ENCODE measurements at places on chromosomes 6 and 20.
A peak's percentile ranks its signal among the peaks of the same experiment; 100 is the strongest.

DNA sequence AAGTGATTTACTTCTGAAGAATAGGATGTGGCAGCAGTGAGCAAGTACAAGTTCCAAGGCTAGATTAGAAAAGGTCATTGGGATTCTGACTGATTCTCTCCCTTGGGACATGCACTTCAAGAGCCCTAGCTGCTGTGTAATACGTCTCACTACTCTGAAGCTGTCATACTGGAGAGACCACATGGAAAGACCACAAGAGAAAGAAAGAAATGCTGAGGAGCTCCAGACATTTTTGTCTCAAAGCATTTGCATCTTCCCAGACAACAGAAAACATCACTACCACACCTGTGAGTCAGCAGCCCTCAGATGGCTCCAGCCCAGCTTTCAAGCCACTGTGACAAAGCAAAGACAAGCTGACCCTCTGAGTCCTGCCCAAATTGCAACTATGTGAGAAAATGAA, 20.7 kb downstream of the TENT5A start:
- DNase-seq, result no peak

DNA sequence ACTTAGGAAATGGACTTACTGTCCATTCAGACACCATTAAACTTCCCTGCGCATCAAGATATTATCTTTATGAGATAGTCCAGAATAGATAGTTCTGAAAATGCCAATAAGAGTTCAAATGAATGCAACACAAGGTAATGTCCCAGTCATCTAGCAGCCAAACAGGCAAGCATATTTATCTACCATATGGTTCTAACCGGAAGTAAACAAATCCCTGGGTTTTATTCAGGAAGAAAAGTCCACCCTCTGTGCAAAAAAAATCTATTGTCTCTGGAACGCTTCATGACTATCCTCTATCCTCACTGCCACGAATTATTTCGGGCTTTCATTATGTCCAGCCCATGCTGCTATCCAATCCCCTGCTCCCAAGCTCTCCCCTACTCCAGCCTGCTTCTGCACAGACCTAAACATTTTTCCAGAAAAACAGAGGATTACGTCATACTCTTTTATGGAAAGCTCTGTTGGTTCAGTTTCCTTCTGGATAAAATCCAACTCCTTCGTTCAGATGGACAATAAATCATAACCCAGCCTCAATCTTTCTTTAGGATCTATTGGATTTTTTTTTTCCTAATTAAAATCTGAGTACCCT, 11.4 kb downstream of the PPIL6 start:
- no peak for DNase-seq

DNA sequence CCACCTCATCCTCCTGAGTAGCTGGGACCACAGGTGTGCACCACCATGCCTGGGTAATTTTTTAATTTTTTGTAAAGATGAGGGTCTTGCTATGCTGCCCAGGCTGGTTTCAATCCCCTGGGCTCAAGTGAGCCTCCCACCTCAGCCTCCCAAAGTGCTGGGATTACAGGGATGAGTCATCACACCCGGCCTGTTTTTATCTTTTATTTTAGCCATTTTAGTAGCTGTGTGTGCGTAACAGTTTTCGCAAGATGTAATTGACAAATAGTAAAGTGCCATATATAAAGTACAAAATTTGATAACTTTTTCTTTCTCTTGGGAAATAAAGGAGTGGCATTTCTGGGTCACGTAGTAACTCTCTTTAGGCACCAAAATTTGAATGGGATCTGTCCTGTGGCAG, 21.4 kb downstream of the SNAI1 start:
- DNase-seq, result no peak

- DNase-seq, result no peak
Observed at GRCh38 chr6:139277587-139277986, 14.2 kb downstream of the TXLNB start.

DNA sequence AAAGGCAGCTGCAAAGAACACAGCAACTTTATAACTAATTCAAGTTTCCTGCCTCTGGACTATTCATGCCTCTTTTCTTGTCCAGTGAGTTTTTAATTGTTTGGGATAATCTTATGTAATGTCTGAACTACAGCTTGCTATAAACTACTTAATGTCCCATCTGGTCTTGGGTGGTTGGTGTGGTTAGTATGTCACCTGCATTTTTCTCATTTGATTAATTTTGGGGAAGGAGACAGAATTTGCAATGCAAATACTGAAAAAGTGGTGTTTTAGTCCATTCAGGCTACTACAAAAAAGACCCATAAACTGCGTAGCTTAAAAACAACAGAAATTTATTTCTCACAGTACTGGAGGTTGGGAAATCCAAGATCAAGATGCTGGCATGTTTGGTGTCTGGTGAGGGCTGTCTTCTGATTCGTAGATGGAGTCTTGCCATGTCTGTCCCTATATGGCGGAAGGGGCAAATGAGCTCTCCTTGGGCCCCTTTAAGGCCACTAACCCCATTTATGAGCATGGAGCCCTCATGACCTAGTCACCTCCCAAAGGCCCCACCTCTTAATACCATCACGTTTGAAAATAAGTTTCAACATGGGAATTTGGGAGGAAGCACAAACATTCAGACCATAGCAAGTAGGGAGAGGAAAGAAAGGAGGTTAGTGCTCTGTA, 22.4 kb downstream of the RNF8 start:
- no peak for DNase-seq

GRCh38 chr6:38320843-38321242, 318.9 kb downstream of the BTBD9 start:
- no peak for DNase-seq

DNA sequence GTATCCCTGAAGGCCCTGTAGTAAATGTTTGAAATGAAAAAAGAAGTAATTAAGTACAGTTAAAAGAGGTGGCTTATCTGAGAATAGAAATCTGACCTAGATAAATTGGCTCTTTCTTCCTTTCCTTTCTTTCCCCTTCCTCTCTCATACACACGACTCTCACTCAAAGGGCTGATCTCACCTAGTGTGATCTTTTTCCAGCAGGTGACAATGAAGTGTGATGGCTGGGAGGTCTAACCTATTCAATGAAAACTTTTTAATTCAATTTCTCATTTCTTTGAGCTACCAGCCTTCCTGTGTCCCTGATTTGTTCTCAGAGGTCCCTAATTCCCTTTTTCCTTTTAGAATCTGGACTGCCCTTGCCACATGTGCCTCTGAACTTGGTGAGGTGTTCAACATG, 118.0 kb upstream of the RIMS1 start:
- no peak for DNase-seq

GRCh38 chr20:58479726-58480440, 35.3 kb downstream of the APCDD1L start:
- DNase-seq, result peak; percentile 52

DNA sequence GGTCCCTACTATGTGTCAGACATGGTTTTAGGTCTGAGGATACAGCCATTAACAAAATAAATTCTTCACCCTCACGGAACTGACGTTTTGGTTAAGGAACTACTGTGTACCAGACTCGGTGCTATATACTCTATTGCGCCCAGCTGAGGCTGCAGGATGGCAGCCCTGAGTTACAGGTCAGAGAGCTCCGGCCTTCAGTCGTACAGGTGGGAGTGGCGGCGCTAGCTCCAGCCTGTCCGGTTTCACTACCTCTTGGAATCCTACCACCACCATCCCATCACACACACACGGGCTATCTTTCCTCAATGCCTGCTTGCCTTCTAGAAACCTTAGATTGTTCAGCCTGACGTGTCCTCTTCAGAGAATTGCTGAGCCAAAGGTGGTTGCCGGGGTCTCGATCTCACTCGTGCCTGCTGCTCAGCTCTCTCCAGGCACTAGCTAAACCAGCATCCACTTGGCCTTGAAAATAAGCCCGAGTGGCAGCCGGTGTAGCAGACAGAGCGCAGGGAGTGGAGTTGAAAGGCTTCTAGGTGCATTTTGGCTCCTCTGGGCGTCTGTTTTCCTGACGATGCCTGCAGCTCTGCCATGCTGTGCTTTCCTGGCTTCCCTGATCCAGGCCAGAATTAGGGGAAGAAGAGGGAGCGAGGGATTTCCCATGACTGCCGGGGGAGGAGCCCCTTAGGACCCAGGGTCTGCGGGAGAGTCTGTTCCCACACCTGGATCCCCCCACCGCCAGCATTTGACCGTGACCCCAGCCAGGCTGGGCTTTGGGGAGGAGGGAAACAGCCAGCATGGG, 1.1 kb upstream of the TCF15 start:
- no peak for DNase-seq

DNA sequence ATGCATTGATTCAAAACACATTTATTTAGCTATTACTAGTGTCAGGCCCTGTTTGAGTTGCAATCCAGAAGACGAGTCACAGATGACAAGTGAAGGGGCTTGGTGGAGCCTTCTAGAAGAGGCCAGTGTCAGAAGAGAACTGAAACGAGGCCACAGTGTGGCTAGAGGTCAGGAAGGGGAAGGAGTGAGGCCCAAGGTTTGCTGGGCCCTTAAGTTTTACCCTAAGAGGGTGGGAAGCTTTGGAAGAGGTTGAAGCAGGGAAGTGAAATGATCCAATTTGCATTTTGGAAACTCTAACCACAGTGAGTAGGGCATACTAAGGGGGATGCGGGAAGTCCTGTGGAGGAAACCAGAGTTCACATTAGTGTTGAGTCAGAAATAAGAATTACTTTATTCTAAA, 25.0 kb downstream of the TTK start:
- no peak for DNase-seq

DNA sequence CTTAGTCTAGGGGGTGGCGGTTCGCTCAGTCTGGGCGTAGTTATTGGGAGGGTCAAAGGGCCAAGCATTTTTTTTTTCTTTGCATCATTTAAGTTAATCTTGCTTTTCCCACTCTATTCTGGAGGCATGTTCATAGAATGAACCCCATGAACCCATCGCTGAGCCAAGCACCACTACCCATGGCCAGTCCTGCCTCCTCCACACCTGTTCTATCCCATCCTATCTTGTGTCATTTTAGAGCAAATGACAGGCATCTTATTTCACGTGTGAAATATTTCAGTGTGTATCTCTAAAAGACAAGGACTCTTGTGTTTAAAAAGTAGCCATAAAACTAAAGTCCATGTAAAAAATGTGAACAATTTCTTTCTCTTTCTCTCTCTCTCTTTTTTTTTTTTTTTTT, 13.9 kb downstream of the SRC start:
- no peak for DNase-seq

- no peak for DNase-seq
Observed at GRCh38 chr6:162442687-162443086, 284.9 kb downstream of the PRKN start.

DNA sequence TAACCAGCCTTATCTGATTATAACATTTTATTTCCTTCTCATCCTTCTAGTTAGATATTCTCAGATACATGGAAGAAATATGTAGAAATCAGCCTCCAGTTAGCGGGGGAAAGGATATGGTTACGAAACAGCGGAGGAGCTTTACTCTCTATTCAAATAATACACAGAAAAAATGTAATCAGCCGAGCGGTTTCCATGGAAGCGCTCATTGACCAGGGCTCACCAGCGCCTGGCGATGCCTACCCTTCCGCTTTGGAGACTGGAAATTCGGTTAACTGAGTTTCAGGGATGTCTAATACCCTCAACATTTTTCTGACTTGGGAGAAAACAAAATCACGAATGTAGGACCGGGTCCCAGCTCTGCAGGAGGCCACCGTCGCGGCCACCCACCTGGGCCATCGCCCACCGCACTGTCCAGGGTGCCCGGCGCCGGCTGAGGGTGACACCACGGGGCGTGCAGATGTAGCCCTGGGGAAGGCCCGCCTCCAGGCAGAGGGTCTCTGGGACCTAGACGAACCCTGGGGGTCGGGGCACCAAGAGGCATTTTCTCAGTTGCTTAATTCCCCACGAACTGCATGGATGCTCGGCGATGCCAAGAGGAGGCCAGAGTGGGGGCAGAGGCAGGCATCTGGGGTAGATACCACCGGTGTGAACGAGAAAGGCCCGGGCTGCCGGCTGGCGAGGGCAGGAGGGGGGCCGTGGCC, 1.7 kb downstream of the PRR18 start:
- DNase-seq, result no peak

- no peak for DNase-seq
Observed at GRCh38 chr20:57457243-57458095, 66.3 kb downstream of the RBM38 start.

- DNase-seq, result no peak
Observed at GRCh38 chr20:54479138-54479906, 3.9 kb downstream of the DOK5 start.

DNA sequence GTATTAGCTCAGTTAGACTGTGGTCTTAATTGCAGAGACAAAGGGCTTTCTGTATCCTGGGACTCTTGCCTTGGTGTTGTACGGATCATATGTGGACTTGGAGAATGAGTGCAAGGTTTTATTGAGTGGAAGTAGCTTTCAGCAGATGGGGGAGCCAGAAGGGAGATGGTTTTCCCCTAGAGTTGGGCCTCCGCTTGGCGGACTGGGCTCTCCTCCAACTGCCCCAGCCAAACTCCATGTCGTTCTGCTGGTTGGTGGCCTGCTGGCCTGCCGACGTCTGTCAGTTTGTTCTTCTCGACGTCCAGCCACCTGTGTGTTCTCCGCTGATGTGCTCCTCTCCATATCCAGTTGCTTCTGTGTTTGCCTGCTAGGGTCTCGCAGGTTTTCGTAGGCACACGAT, 189.5 kb upstream of the FLRT3 start:
- DNase-seq, result no peak

- no peak for DNase-seq
Observed at GRCh38 chr6:13164291-13164690, 164.0 kb downstream of the TBC1D7 start.

DNA sequence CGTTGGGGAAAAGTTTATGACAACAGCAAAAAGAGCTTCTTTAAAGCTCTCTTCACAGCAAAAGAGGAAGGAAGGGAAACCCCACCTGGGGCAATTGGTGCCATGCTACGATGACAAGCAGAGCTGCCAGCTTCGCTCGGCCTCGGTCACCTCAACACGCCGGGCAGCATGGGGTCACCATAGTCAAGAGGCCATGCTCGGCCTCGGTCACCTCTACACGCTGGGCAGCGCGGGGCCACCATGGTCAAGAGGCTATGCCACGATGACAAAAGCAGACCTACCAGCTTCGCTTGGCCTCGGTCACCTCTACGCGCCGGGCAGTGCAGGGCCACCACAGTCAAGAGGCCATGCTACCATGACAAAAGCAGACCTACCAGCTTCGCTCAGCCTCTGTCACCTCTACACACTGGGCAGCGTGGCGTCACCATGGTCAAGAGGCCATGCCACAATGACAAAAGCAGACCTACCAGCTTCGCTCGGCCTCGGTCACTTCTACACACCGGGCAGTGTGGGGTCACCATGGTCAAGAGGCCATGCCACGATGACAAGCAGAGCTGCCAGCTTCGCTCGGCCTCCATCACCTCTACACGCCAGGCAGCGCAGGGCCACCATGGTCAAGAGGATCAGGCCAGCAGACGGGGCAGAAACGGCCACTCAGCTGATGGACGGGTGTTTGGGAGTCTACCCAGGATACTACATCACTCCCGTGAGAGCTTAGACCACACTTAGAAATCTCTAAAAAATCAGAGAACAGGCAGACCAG, 12.1 kb downstream of the APMAP start:
- DNase-seq, result no peak

- peak; percentile 25 for DNase-seq
Observed at GRCh38 chr20:25285091-25285647, 37.3 kb downstream of the PYGB start.

- no peak for DNase-seq
Observed at GRCh38 chr6:88881451-88881850, 82.0 kb downstream of the RNGTT start.

Measured in left ventricle myocardium superior (tissue), 1 donor.